ENCODE measurements at places on chromosomes 4 and X. TPM values are rescaled to one million over a fixed set of nuclear protein-coding genes. Genes with fewer than 3 reads are reported as not detected.

Gene LDB2
- not detected for total RNA-seq

Gene UCHL1
- 969 TPM for total RNA-seq

Gene EVC2
- 2.3 TPM for total RNA-seq

Gene CCDC120
- total RNA-seq, result 4.5 TPM

Data from A549 treated with CpdA at 1 μM for 4 hours (cell line).